ENCODE measurements at places on chromosomes 2 and 18.

DNA sequence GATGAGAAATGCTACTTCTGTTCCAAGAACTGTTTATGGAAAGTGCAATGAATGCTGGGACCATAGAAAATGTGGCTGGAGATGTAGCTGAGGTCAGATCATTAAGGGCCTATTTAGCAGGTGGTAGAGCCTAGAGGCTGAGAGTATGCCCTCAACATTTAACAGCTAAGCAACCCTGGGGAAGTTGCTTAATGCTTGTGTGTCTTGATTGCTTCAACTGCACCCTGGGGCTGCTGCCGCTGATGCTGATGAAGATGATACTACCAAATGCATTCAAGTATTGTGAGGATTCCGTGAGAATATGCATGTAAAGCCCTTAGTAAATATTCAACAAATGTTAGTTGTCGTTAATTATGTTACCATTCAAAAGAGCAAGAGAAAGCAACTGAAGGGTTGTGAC is 273.2 kb downstream of the BCL11A start:
- peak; percentile 10 for DNase-seq

GRCh38 chr2:217521820-217522219 is 481.0 kb downstream of the TNS1 start:
- no peak for DNase-seq

GRCh38 chr2:148989882-148990493 is 48.5 kb upstream of the LYPD6B start:
- peak; percentile 88 for DNase-seq

DNA sequence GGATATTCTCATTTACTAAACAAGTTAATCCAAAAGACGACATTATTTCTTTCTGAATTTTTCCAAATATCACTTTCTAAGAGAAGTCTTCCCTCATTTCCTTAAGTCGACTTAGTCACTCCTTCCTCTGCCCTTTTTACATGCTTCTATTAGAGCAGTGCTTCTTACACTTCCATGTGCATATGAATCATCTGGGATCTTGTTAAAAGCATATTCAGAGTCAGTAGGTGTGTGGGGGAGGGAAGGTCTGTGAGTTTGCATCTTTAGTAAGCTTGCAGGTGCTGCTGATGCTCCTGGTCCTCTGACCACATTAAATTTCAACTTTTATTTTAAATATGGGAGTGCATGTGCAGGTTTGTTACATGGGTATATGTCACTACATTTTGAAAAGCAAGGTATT is 582.6 kb downstream of the NRXN1 start:
- no peak for DNase-seq

DNA sequence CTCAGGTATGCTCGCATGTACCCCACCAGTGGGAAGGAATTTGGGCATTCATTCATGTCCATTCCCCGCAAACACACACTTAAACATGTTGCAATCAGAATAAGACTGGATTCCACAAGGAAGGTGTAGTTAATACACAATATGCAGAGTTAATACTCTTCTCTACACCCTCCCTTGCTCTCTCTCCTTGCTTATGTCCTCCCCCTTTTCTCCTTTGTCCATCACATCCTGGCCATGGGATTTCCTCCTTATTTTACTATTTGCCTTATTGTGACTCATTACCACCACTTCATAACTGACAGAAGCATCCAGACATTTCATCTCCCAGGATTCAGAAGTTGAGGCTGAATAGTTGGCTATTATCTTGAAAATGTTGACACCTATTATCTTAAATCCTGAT is 473.8 kb upstream of the SPHKAP start:
- DNase-seq: no peak

- no peak for DNase-seq
These were observed 14.6 kb downstream of the ZNF396 start for GRCh38 chr18:35362531-35362930.

- DNase-seq: no peak
These were observed 111.9 kb upstream of the TANK start for GRCh38 chr2:161048317-161048716.

GRCh38 chr2:232333361-232334135 is 45.0 kb upstream of the ALPP start:
- peak; percentile 23 for DNase-seq

DNA sequence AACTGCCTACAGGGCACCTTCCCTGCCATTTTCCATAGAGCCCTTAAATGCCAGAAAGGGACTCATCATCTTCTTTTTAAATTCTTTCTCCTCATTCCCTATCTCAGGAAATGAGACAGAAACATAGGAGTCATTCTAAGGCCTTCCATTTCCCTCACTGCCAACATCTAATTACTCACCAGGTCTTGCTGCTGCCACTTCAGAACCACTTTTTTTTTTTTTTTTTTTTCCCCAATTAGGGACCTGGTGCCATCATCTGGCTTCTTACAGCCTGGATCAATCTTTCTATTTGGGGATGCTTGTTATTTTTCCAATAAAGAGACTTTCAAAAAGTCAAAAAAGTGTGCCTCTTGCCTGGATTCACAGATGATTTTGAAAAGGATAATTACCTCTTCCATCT is 373.4 kb downstream of the LPIN1 start:
- no peak for DNase-seq

- peak; percentile 43 for DNase-seq
These were observed 85.5 kb downstream of the EPC2 start for GRCh38 chr2:148730085-148730484.

- DNase-seq: peak; percentile 53
These were observed 77.1 kb downstream of the SPATS2L start for GRCh38 chr2:200383380-200384110.

DNA sequence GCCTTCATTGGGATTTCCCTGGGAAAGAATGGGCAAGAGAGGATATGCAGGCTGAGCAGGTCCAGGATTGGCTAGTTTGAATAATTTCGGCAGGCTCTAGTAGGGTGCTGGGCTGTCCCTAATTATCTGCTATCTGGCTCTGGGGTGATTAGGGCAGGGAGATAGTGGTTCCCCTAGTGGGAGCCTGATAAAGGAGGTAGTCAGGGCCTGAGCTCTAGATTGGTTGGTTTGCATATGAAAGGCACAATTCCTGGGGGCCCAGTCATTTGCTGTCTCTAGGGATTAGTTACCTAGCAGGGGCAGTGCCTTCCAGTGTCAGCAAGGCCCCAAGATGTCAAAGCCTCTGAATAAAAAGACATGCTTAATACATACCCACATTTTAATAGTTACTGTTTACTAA is 690.1 kb upstream of the KLHL29 start:
- no peak for DNase-seq

DNA sequence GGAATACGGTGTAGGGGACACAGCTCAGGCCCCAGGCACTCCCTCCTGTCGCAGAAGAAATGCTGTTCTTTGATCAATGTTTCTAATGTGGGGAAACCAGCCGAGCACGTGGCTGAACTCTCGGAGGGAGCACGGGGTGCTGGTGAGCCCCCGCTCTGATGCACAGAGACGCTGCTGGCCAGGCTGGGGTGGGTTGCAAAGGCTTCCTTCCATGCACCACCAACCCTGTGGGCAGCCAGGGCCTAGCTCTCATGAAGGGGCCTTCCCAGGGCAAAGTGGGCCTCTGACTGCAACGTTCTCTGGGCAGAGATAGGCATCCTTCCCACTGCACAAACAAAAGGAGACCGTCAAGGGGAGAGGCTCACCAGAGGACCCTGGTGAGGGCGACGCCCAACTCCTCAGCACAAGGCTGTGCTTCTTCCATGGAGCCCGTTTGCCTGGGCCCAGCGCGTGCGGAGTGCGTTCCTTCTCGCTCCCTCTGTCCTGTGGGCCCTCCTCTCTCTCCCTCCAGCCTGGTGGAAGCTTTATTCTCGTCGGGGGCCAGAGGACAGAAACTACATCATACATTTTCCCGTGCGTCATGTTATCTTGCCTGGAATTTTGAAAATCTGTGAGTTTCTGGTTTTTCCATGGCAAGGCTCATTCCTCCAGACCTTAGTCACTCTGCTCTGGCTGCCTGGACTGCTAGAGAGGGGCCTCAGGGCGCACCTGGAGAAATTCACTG is 61.1 kb upstream of the SP3 start:
- DNase-seq: no peak

DNA sequence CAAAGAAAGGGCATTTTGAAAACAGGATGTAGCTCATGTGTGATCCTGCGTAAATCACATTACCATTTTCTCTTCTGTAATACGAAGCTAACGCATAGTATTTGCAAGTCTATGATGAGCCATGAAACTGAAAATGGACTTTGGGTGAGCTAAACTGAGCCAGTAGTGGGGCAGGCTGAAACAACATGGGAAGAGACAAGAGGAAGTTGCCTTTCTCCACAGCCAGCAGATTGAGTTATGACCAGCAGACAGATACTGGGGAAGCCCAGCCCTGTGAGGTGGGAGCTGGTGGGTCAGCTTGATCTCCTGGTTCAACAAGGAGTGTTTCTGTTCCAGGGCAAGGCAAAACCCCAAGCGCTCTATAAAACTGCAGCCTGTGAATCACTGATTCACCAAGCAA is 11.8 kb downstream of the CYRIA start:
- no peak for DNase-seq

DNA sequence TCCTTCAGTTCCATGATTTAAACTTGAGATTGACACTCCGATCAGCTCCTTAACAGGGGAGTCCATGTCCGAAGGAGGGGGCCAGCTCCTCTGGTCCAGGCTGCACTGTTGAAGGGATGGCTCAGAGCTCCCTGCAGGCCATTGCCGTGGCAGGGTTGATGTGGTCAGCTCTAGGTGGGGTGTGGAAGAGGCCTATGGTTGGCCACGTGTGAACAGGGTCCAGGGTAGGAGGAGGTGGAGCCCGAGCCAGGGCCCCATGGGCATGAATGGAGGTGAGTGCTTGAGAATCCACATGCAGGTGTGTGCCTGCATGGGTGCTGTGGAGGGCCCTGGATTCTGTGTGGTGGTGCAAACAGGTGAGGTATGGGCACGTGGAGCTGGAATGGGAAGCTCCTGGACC is 1.1 kb downstream of the SPEG start:
- no peak for DNase-seq

DNA sequence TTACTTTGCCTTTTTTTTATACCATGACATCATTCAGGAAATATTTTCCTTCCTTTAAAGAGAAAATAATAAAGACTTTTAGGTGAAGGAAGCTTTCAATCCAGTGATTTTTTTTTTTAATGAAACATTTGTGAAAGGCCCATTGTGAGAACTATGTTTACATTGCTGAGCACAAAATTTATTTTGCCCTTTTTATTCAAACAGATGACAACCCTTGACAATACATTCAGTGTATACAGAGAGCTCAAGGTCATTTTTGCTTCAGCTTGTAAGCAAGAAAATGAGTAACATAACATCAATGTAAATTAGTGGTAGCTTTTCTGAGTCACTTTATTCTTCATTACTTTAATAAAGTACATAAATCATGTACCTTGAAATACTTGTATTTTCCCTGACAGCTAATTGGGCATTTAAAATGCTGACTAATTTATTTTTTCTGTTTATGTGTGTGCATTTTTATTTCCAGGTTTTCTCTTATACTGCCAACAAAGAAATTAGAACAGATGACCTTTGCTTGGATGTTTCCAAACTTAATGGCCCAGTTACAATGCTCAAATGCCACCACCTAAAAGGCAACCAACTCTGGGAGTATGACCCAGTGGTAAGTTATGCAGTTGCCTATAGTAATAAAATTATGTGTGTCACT is 121.6 kb downstream of the GALNT1 start:
- DNase-seq: no peak

GRCh38 chr18:44036501-44036900 is 644.2 kb upstream of the SETBP1 start:
- DNase-seq: no peak

DNA sequence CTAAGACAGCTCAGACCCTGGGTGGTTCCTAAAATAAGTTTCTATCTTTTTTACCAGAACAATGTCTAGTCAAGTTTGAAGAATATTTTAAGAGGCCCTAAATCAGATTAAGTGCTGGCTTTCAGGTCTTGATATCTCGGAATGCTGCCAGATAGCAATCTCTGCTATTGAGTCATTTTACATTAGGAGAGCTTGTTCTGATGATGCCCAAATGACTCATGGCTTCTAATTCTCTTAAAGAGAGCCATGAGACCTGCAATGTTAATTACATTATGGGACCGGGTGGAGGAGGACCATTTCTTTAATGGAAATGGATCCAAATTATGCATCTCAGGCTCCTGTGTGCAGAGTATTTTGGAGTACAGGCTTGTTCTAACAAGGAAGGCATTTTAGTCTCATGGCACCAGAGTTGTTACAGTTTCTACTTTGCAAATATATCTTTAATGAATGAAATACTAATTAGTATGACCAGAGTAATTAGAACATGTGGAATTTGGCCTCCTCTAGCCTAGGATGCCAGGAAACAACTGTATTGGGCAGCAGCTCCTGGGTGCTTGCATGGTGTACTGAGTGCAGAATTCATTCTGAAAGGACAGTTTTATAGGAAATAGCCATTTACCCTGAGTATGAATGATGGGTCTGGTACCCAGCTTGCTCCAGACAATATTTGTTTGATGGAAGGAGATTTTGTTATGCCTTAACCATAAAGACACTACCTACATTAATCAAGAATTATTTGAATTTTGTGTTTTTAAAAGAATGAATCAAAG is 94.0 kb upstream of the SULT1C3 start:
- DNase-seq: no peak

- no peak for DNase-seq
These were observed 265.9 kb upstream of the PXDN start for GRCh38 chr2:2010251-2010650.

DNA sequence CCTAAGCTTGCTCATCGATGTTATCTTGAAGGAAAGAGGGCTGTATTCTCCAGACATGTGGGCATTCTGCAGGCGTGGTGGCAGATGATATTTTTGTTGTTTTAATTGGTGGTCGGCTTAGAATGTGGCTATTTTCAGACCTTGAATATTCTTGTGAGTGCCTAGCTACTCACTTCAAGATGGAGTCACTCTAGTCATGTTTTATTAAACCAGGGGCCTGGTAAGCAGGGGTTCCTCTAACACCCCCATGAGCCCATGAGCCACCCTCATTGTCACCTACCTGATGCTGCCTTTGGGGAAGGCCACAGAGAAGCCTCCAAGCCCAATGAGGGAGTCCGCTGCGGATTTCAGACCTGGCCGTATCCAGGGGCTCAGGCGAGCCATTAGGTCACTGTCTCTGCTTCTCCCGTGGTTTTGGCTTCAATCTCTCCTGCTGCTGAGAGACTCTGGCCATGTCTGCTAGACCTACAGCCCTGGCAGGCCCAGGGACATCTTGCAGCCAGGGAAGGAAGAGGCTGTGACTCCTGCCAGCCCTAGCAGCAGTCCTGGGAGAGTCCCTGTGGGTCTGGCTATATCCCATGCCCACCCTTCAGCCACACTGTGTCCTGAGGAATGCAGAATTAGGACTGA is 16.3 kb upstream of the KLF11 start:
- DNase-seq: no peak

DNA sequence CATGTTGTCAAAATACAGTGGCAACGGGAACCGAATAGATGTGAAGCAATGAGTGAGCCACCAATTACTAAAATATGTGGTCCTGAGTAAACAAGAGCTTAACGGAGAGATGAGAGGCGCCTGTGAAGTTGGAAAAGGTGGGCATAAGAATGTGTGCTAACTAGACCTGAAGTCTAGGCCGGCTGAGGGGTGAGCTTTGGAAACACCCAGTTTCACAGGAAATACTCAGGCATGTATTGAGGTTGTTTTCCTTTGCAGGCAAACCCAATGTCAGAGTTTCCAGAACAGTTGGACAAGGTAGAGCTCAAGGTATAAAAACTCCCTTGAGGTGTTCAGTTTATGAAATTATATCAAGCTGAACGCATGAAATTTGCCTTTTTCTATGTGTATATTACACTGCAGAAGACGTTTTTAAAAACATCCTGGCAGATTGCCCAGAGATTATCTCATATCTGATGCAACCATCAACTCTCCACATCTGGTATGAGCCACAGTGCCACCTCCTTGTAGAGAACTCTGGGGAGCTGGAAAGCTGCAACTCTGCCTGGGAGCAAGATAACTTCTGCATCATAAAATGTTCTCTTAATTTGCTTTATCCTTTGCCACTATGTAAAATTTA is 3.9 kb upstream of the WDSUB1 start:
- peak; percentile 84 for DNase-seq

All from hematopoietic multipotent progenitor cell treated with erythropoietin and hydrocortisone succinate and interleukin-3 and kit ligand, for 6 days (in vitro differentiated cells).